ENCODE measurements at places on chromosomes 2 and 18.

- no peak for DNase-seq
These were observed 116.9 kb downstream of the METTL8 start for GRCh38 chr2:171316755-171317337.

DNA sequence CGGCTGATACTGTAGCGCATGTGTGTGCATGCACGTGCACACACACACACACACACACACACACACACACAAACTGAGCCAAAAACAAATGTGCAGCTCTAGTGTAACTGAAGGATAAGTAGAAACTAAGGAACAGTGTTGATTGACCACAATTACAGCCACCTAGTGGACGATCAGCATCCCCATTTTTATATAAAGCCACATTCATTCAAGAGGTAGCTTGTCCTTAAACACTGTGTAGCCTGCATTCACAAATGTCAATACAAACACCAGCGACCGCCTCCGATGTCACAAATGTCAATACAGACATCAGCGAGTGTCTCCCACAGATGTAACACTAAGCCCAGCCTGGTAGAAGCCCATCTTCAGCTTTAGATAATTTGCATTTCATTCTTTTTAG is 167.4 kb downstream of the PTGR3 start:
- DNase-seq: no peak

- no peak for DNase-seq
These were observed 240.0 kb downstream of the LOXHD1 start for GRCh38 chr18:46416706-46417638.

GRCh38 chr2:182866461-182867406 is at the start of gene FRZB:
TSS of gene FRZB (minus strand) at chr2:182866637. CDS start at chr2:182866552, 85 bp downstream.
- no peak for DNase-seq

DNA sequence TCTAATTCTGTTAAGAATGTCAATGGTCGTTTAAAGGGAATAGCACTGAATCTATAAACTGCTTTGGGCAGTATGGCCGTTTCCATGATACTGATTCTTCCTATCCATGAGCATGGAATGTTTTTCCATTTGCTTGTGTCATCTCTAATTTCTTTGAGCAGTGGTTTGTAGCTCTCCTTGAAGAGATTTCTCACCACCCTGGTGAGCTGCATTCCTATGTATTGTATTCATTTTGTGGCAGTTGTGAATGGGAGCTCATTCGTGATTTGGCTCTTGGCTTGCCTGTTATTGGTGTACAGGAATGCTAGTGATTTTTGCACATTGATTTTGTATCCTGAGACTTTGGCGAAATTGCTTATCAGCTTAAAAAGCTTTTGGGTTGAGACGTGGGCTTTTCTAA is 38.3 kb upstream of the WDR75 start:
- no peak for DNase-seq

GRCh38 chr2:216956820-216957493 is 97.1 kb upstream of the TNP1 start:
- DNase-seq: no peak

DNA sequence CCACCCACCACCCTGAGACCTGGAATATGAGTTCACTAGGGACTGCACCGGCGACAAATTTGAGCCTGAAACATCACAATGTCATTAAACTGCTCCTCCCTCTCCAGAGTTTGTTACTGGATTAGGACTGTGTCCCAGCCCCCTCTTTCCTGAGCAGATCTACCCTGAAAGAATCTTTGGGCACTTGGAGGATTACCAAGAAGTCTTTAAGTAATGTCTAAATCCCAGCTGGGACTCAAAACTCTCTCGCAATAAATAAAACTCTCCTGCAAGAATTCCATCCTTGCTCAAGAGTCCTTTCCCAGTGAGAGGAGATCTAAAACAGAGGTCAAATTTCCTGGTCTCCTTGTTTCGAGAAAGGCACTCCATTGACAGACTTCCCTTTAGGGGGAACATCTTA is 20.9 kb downstream of the GKN2 start:
- DNase-seq: no peak

DNA sequence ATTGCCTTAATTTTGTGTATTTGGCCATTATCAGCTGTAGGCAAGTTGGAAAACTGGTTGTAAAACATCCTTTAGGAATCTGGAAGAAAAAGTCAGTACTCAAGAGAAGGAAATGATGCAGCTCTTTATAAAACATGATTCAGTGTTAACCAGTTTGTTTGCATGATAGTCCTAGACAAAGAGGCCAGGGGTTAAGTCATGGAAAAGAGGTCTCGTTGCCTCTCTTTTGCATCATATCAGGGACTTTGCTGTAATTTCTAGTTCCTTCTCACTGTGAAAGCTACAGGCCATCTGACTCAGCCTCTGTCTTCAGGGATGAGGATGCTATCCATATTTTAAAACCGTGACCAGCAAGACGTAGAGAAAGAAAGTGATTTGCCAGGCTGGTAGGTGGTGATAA is 38.0 kb downstream of the NPAS2 start:
- DNase-seq: no peak

DNA sequence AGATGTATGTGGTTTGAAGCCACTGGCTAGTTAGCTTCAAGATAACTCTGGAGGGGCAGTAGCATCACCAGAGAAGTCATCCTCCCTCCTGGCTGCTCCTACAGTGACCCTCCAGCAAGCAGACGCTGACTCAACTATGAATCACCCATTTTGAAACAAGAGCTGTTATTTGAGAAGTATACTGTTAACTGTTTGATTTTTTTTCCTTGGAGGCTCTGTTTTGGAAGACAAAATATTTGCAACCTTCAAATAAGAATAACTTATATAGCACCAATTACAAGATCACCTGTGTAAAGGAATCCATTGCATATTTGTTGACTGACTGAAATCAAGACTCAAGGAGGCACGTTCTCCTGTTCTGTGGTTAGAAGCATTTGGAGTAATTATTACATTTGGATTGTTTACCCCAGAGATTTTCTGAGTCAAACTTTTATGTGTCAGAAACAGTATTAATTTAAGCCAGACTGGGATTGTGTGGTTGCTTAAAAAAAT is 313.8 kb downstream of the MTX2 start:
- no peak for DNase-seq

- no peak for DNase-seq
These were observed 69.5 kb downstream of the MYO5B start for GRCh38 chr18:50125456-50125855.

- DNase-seq: no peak
These were observed 206.7 kb downstream of the SH3RF3 start for GRCh38 chr2:109335631-109336176.

DNA sequence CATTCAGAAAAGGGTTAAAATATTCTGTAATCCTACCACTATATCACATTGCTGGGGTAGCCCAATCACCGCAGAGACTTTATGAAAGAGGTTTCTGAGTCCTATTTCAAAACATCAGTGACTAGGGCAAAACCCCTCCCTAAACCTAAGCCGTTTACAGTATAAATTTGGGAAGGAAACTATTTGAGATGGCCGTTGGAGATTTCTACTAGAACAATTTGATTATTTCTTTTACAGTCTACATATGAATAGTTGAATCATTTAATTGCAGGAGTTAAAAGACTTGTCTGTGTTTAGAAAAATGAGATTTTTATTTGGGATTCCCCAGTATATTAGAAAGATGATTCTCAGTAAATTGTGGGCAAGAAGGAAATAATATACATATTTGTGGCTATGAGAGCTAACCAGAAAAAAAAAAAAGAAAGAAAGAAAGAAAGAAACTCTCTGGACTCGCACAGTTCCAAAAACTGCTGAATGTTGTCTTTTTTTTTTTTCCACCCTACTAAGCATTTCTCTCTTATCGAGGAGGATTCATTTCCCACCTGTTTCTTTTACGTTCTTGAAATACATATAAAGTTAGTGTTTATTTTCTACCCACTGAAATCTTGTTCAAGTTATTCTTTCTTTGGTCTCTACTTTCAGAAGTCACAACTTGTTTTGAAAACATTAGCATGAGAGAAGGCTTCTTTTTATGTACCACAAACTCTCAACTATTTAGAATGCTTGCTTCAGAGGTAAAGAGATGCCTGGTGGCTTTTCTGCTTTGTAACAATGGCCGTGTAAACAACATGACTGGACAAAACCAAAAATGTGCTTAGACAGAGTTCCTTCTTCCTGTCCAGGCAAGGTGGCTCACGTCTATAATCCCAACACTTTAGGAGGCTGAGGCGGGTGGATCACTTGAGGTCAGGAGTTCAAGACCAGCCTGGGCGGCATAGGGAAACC is 65.9 kb downstream of the BCL2 start:
- DNase-seq: no peak

- no peak for DNase-seq
These were observed 13.4 kb downstream of the IL1R1 start for GRCh38 chr2:102155703-102156515.

DNA sequence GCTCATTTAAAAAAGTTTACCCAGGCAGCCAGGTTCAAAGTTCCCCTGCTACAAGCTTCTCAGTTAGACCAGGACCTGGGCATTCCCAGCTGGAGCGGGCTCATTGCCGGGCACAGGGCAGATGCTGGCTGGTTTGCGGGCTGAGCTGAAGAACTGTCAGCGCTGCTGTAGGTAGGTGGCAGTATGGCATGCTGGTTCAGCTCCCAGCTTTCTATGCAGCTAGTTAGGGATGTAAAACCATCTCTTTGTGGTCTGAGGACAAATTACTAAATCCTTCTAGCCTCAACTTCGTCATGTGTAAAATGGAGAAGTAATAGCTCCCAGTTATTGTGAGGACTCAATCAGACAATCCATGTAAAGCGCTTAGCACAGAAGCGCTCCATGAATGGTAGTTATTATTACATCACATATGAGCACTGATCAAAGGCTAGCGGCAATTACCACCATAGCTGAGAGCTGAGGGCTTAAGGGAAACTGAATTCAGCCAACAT is 2.4 kb upstream of the LDLRAD4 start:
- DNase-seq: peak; percentile 30

DNA sequence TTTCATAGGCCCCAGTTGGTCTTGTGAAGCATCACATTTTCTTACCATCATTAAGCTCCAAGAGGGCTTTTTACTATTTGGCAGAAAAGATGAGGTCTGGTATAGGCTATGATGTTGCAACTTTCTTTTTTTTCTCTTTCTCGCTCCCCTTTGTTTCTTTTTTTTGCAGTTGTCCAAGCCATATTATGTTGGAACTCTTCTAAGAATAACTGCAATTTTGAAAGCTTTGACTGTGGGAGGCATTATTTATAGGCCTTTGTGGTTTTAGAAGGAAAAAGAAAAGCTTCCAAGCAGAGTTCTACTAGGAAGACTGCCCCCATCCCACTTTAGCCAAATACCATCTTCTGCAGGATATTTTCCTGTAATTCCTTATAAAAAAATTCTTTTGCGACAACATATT is 571.6 kb downstream of the ARHGAP15 start:
- DNase-seq: no peak

- DNase-seq: no peak
These were observed 773 bp downstream of the CMPK2 start for GRCh38 chr2:6864923-6865345.

- DNase-seq: no peak
These were observed 47.5 kb downstream of the VSNL1 start for GRCh38 chr2:17588031-17588430.

DNA sequence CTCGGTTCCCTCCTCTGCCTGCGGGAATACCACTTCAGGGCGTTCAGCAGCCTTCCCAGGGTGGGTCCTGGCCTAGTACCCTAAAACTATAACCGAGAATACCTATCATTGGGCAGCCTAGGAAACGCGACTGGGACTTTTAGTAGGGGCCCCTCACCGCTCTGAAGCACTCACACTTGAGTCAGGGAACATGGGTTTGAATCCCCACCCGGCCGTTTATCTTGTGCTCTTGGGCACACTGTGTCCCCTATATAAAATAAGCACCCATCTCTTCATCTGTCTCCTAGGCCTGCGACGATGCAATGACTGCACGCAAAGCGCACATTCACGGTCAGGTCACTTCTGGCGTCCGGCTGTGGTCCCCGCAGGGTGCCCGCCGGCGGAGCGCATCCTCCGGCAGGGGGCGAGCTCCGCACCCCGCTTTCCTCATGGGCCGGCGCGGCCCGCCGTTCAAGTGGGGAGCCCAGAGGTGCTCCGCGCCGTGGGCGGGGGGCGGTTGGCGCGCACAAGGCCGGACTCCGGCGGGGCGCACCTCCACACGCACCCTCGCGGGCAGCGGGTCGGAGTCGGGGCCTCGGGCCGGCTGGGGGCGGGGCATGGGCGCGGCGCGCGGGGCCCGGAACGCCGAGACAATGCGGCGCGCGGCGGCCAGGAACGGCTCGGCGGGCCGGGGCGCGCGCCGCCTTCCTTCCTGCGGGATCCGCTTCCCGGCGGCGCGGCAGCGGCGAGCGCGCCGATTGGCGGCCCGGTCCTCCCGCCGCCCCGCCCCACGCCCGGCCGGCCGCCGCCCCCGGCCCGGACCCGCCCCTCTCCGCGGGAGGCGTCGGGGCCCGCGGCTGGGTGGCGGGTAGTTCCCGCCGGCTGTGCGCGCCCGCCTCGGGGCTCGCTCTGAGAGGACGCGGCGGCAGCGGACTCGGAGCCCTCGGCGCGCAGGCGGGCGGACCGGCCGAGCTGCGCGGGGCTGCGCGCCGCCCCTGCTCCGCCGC is at the start of gene ASAP2:
Gene ASAP2, plus strand, starts transcription at position 850 of the 986 bp plus-strand sequence. CDS start 293 bp downstream, outside the sequence.
- DNase-seq: no peak

- no peak for DNase-seq
These were observed 33.4 kb upstream of the CLASP1 start for GRCh38 chr2:121682396-121683298.

DNA sequence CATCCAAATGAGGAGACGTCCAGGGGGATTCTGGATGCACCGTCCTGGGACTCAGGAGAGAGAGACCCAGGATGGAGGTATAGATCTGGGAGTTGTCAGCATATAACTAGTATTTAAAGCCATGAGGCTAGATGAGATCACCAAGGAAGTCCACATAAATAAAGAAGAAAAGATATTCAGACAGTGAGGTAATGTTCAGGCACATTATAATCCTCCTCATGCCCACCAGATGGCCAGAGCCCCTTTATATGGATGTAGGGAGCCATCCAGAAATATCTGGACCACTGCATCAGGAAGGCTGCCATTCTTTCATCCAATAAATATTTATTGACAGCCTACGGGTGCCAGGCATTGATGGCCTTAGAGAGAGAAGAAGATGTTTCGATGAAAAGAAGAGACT is 21.2 kb upstream of the NCKAP5 start:
- DNase-seq: no peak

- no peak for DNase-seq
These were observed 6.1 kb downstream of the ADI1 start for GRCh38 chr2:3513026-3513810.

GRCh38 chr2:153536115-153536514 is 57.6 kb upstream of the RPRM start:
- DNase-seq: no peak

GRCh38 chr2:25491966-25492532 is 150.3 kb upstream of the DNMT3A start:
- DNase-seq: no peak

DNA sequence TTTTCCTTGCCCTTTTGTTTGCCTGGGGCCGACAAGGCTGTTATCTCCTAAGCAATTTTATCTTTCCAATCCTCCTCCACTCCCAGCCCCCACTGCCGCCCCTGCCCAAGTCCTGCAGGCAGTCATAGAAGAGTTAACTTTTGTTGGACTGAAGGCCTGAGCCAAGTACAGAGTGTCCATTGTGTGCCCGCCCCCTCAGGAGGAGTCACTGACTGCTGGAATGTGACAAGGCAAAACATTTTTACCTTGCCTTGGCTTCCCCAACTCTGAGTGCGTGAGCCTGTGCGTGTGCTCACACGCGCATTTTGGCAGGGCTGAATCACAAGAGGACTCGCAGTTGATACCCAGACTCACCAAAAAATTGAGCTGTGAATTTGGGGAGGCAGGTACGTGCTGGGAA is 16.2 kb downstream of the SETBP1 start:
- no peak for DNase-seq

- DNase-seq: no peak
These were observed 9.4 kb downstream of the RNU2-63P start for GRCh38 chr2:88006912-88007439.
